ENCODE measurements at places on chromosomes 6 and 20. TPM values are rescaled to one million over a fixed set of nuclear protein-coding genes. Genes with fewer than 3 reads are reported as not detected.

SLC22A1 gene
- 3.3 TPM for total RNA-seq

- DNase-seq, result no peak
Observed at GRCh38 chr6:150201772-150202329, 59.0 kb downstream of the PPP1R14C start.

DNA sequence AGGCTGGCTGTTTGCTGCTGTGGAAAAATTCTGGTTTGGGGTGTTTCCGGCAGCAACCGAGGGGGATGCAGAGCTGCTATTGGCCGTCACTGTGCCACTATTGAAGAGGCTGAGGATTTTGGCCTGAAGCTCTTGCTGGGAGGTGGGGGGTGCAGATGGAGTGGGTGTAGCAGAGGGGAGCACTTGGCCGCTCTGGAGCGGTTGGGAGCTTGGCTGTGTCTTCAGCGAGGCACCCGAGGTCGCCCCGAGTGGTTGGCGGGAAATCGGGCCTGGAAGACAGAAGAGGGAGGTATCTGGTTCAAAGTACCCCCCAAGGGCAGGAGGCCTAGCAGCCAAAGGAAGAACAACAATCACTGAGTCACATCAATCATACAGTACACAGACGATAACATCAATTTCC lies 27.1 kb downstream of the NCOA5 start:
- DNase-seq, result no peak

- no peak for DNase-seq
Observed at GRCh38 chr20:11935212-11936154, 17.8 kb downstream of the BTBD3 start.

DNA sequence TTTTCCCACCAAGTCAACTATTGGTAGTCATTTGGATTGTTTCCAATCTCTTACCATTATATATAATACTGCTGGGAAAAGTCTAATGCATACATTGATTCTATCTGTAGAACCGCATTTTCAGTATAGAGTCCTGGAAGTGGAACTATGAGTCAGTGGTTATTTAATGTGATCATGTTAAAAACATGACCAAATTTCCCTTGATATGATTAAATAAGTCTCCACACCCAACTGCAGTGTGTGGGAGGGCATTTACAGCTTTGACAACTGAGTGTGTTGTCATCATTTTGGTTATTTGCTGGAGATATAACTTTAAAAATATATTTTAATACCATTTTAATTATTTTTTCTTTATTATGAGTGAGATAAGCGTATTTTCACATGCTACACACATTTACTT lies 1027.6 kb downstream of the EYS start:
- DNase-seq, result no peak

- no peak for DNase-seq
Observed at GRCh38 chr6:159919011-159919511, 28.3 kb downstream of the MAS1 start.

GRCh38 chr6:113642714-113643406 lies 214.3 kb upstream of the MARCKS start:
- DNase-seq, result no peak

DNA sequence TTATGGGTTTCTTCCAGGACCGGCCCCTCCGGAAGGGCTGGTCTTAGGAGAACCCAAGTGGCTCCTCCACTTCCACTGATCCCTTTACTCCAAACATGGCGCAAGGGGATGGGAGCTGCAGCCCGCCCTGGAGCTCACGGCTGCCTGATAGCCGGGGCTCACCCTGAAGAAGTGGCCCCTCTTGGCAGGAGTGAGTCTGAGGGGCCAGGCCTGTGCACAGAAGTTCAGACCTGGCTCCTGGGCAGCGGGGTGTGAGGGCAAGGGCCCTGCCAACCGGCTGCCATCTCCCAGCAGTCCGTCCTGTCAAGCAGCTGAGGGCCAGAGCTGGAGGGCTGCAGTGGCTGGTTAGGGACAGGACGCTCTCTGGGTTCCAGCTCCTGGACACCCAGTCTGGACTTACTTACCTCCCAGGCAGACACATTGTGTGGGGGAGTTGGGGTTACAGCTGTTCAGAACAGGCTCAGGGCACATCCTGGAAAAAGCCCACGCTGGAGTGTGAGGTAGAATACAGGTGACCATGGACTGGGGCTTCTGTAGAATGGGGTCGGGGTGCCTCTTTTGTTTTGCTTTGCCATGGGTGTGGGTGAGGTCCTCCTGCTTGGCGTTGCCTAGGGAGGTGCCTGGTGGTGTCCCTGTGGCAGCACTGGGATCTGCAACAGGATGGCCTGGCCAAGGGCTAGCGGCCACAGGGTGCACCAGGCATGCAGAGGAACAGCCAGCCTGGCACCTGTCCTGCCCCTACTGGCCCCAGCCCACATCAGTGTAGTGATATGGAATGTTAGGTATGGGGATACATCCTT lies 88.4 kb downstream of the ASXL1 start:
- no peak for DNase-seq

FNDC1 gene
- total RNA-seq, result 0.79 TPM

DNA sequence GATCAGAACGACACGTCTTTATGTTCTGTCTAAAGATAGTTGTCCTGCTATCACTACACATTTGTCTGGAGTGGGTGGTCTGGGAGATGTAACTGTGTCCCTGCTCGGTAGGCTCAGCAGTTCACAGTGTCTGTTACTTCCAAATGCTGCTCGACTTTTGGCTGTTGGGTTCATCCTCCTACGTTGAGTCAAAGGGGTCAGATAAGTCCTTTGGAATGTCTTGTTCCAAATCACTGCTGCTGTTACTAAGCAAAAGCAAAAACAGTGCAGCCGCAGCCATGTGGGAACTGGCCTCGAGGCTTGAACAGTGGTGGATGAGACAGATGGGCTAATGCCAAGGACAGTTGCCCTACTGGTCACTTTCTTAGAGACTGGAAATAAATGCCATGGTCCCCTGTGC lies 272.2 kb upstream of the MAP3K7 start:
- no peak for DNase-seq

DNA sequence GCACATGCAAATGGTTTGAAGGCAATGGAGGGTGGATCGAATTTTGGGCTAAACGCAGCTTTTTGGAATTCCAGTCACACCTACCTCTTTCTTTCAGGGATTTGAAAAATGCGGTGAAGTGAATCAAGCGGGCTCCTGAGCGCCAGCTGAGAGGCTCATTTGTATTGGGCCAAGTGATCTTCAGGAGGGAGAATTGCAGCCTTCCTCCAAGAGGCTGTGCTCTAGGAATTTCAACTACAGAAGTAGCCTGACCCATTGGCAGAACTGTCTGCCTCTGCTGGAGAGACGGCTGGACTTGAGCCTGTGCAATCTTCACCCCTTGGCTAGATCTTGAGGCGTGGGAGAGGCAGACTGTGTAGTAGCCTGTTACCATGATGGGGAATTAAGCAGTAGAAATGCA lies 5.7 kb upstream of the TIAM2 start:
- no peak for DNase-seq

GRCh38 chr6:156701966-156702365 lies 75.2 kb upstream of the ARID1B start:
- DNase-seq, result no peak

GRCh38 chr6:71468841-71469700 lies 180.5 kb downstream of the OGFRL1 start:
- DNase-seq, result no peak

DNA sequence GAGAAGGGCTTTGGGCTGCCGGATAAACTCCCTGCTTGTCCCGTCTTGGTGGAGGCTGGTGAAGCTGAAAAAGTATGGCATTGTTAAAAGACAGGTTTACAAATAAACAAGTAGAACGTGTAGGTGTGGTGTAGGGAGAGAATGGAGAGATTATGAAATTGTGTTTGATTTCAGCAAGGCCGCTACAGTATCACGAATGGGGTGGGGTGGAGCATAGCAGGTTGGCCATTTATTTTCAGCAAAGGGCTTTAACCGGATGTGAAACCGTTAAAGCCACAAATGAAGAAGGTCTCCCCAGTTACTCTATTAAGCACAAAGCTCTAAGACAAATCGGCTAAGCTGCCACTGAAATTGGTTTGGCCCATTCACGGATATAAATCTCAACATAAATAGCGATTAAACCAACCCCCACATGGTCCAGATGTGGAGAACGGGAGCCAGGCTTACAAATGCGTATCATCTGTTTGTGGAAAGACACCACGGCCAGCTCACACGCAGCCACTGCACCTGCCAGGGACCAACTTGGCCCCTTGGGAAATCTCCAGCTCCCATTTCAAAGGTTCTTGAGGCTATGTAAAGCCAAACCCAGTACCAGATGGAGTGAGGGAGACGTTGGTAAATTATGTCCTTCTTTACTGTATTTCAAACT lies 94.0 kb downstream of the ZMYND8 start:
- peak; percentile 59 for DNase-seq

VNN1 gene
- total RNA-seq, result 0.62 TPM

GRCh38 chr6:154343473-154344308 lies 12.9 kb downstream of the IPCEF1 start:
- no peak for DNase-seq

DNA sequence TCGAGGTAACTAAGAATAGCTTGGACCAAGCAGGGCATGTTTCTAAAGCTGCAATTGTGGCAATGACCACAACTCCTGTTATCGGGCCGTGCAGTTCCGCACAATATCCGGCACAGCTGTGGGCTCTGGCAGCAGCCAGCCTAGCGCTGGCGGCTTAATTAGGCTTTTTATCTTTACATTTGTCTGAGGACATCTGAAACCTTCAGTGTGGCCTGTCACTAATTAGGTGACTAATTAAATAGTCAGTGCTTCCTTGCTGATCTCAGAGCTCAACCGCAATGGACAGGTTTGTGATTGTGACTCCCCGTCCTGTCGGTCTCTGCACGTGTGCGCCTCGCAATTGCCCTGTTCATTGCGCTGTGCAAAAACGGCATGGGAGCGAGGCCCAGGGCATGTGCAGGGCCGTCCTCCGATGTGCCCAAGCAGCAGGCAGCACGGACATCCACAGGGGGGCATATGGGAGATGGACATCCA lies 134.8 kb upstream of the INSM1 start:
- peak; percentile 55 for DNase-seq

DNA sequence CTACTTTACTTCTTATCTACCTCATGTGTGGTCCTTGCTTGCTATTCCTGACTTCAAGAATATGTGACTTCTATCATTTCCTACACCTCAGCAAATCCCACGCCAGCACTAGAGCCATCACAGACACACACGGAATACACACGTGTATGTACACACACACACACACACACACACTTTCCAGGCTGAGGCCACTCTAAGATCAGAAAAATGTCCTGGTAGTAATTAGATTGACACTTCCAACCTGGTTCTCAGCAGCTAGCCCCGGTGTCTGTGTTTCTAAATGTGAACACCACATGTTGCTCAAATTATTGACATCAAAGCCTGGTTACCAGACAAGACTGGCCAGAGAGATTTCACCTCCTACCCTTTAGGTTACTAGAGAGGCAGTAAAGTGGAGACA lies 54.1 kb upstream of the SASH1 start:
- DNase-seq, result no peak

GRCh38 chr20:46568570-46569129 lies 18.2 kb upstream of the OCSTAMP start:
- DNase-seq, result peak; percentile 78

MOCS1 gene
- total RNA-seq, result 33.4 TPM

GRCh38 chr6:85115876-85116275 lies 334.0 kb upstream of the NT5E start:
- no peak for DNase-seq

C20orf202 gene
- not detected for total RNA-seq

CST1 gene
- not detected for total RNA-seq

DNA sequence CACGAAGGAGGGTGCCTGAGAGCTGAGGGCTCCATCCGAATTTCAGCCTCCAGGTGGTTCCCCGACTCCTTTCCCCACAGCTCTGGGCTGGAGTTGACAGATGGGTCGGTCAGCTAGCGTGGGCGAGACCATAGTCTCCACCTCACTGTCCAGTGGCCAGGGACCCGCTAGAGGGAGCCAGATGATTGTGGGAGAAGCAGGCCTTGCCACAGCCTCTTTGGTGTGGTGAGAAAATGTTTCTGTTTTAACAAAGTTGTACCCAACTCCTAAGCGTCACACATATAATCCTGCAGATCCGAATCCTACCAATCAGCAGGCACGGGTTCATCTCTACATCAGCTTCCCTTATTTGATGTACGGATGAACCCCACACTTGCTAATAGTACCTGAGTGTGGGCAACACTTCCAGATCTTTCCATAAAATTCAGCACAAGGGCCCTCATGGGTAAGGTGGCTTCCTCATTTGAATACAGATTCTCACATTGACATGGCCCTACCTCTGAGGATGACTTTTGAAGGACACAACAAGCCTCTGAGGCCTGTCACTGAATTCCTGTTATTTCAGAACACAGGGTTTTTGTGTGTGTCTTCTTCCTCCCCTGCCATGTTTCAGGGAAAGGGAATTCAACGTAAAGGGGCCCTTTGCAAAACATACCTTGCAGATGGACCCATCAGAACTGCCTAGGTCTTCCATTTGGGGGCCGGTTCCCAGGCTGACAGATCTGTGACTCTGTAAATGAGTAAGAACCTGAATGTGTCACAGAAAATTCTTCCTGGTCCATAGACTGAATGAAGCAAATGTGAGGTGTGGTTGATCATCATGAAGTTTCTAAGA lies 103.2 kb upstream of the DUSP22 start:
- peak; percentile 77 for DNase-seq

DLK2 gene
- not detected for total RNA-seq

ENPP5 gene
- total RNA-seq, result 3.2 TPM

DNA sequence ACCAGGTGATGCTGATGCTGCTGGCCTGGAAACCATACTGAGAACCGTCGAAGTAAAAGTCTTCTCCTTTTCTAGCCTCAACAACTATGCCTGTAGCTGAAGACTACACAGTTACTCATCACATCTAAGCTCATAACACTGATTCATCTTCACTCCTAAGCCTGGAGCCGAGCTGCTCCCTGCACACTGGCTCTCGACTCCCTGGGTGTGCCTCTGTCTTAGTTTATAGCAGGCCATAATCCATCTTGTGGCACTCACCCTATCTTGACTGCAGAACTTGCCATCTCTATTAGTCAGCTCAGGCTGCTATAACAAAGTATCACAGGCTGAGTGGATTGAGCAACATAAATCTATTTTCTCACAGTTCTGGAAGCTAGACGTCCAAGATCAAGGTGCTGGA lies 191.0 kb downstream of the UNC5CL start:
- no peak for DNase-seq

PNLDC1 gene
- 0.17 TPM for total RNA-seq

PTCRA gene
- not detected for total RNA-seq

- no peak for DNase-seq
Observed at GRCh38 chr6:170147832-170148708, 142.8 kb downstream of the DLL1 start.

- DNase-seq, result no peak
Observed at GRCh38 chr6:89217299-89217910, at the start of gene GABRR1. GABRR1 (minus strand) TSS chr6:89217358; CDS start chr6:89217322, 36 bp downstream.

DNA sequence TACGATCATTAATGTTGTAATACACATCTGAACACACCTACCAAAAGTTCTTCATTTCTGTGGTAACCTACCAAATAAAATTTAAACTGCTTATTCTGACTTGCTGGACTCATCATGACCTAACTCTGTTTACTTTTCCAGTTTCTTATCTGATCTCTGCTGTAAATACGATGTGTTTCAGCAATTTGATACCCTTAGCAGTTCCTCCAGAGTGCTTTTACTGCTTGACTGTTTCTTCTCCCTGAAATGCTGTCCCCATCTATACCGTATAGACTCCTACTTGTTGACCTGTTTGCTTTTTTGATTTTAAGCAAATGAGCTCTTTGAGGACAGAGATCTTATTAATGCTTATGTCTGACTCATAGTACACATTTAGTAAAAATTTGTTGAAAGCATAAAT lies 119.5 kb downstream of the SCAF8 start:
- no peak for DNase-seq
